ENCODE measurements at places on chromosomes 1 and 21.

- no peak for DNase-seq
Measured at GRCh38 chr1:160853754-160854153, 8.9 kb downstream of the CD244 start.

DNA sequence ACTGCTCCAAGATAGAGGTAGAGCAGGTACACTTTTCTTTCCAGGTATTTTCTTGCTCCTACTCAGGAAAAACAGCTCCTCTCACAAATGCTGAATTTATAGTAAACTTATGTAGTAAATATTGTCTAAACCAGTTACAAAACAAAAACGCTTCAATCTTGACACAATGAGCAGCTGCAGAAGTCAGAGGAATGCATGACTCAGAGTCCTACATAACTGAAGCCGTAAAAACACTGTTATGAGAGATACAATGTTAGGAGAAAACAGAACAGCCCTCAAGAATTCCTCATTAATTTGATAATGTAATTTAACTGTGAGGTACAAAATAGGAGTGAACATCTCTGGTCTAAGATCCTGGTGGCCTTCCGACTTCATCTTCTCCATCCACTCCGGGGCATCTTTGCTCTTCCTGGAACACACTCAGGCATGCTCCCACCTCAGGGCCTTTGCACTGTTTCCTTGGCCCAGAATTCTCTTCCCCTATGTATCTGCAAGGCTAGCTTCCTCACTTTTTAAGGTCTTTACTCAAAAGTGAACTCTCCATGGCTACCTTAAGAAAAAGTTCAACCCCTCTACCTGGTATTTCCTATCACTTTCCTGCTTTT, 138.5 kb downstream of the SLC45A1 start:
- DNase-seq, result no peak

DNA sequence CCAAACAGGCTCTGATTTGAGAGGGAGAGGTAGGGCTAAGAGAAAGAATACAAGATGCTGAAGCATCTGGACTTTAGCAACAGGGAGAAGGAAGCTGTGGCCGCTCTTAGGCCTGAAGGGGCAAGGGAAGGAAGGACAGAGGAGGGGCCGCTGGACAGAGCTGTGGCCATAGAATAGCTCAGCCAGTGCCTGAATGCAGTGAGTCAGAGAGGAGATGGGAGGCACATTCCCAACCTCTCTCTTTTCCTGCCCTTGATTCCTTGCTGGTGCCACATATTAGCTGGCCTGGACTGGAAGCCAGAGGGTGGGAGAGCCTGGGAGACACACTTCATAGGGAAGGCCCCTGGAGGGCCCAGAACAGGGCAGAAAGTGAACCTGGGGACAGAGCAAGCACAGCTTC, 83.4 kb upstream of the POU3F1 start:
- DNase-seq, result no peak

- DNase-seq, result no peak
Measured at GRCh38 chr21:32270748-32271147, 8.1 kb downstream of the MIS18A start.

- DNase-seq, result peak; percentile 29
Measured at GRCh38 chr1:110626889-110627288, 20.7 kb upstream of the KCNA2 start.

GRCh38 chr1:45246760-45247159, 40.4 kb upstream of the ZSWIM5 start:
- DNase-seq, result no peak

All from GM12864 (cell line).